ENCODE measurements at places on chromosomes 7 and 10. TPM values are rescaled to one million over a fixed set of nuclear protein-coding genes. Genes with fewer than 3 reads are reported as not detected.
A peak's percentile ranks its signal among the peaks of the same experiment; 100 is the strongest.

- no peak for DNase-seq
These were observed 75.1 kb downstream of the MAD1L1 start for GRCh38 chr7:2157473-2158279.

DNA sequence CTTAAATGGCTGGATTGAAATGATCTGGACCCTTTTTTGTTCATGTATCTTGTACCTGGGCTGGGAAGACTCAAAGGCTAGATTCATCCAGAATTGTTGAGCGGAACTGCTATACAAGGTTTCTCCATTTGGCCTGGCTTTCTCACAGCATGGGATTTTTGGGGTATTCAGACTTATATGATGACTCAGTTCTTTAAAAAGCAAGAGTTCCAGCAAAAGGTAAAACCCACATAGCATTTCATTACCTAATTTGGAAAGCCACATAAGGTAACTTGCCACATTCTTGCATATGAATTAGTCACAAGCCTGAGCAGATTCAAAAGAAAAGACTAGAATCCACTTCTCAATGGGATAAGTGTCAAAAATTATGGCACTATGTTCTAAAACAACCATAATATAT lies 137.4 kb downstream of the HGF start:
- no peak for DNase-seq

DNA sequence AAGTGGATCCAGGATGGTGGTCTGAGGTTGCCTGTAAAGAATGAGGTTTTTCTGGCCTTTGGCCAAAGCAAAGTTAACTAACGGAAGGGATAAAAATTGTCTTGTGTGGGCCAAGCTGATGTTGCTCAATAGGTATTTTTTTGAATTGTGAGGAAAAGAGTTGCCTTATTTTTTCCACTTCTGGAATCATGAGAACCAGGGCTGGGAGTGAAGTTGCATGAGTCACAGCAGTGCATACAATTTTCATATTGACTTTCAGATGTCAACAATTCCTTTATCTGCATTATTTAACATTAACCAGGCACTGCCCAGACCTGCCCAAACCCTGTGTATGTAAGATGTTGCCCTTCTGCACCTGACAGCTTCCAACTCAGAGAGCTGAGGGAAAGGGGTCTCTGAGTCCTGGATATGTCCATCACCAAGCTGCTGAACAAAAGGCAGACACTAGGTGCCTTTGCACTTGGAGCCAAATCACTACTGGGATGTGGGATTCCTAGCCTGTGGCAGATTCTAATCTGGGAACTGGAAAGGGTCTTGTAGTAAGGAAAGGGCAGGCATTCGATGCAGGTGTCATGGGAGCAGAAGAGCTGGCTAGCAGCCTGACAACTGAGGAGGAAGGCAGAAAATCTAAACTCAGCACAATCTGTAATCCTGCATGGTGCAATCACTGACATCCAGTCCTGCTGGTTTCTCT lies 52.3 kb upstream of the SLC35B4 start:
- DNase-seq, result no peak

GRCh38 chr10:29681676-29682448 lies 47.1 kb upstream of the SVIL start:
- DNase-seq, result no peak

- DNase-seq, result no peak
These were observed 37.7 kb downstream of the INSYN2A start for GRCh38 chr10:127158662-127159061.

DNA sequence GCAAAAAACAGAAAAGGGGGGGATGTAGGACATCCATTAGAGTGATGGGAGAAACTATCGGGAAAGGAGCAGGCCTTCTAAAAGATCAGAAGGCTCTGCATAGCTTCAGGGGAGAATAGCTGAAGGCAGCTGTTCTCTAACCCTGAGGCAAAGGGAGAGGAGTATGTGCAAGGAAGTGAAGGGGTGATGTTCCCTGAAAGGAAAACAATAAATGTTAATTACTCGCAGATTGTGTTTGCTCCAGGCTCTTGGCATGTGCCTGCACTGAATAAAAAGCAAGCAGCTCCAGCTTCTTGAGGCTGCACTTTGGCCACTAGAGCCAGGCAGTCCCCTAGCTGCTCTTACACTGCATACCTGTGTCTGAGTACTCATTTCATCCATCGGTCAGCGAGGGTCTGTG lies 14.4 kb upstream of the STARD3NL start:
- no peak for DNase-seq

DNA sequence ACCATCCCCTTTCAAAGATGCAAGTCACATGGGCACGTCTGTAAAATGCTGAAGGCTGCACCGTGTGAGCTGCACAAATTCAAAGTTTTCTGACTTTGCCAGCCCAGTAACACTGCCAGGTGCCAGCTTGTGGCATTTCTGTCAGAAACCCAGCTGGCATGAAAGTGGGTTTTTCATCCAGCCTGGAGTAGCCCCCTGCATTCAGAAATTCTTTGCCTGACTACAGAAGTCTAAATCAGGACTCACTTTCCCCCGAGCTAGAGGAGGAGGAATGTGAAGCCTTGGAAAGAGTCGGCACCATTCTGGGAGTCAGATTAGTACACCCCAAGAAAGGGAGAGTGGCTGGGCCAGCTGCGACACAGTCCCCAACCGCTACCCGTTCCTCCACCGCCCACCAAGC lies 56.7 kb upstream of the EN2 start:
- no peak for DNase-seq

DNA sequence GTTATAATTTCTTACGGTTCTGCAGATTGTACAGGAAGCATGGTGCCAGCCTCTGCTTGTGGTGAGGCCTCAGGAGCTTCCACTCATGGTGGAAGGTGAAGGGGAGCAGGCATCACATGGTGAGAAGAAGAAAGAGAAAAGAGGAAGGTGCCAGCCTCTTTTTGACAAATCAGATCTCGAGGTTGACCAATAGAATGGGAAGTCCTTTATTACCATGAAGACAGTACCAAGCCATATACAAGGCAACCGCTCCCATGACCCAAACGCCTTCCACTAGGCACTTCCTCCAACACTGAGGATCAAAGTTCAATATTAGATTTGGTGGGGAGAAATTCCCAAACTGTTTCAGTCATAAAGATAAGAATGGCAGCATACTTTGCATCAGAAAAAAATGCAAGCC lies 502.8 kb downstream of the GLRX3 start:
- no peak for DNase-seq

GRCh38 chr7:36469236-36469635 lies 79.6 kb downstream of the ANLN start:
- no peak for DNase-seq

DNA sequence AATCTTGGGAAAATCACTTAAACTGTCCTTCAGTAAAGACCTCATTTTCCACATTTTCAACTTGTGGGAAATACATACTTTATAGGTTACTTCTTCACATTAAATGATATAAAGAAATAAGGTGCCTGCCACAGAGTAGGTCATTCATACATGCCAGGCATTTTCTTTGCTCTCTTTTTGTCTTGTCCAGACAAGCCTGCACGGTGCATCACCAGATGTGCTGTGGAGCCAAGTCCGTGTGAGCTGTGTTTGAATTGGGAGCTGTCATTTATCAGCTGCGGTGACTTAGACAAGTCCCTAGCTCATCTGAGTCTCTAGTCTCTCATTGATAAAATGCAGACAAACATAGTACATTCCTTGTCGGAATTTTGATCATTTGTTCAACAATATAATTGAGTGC lies 432.9 kb downstream of the SORCS3 start:
- no peak for DNase-seq

DNA sequence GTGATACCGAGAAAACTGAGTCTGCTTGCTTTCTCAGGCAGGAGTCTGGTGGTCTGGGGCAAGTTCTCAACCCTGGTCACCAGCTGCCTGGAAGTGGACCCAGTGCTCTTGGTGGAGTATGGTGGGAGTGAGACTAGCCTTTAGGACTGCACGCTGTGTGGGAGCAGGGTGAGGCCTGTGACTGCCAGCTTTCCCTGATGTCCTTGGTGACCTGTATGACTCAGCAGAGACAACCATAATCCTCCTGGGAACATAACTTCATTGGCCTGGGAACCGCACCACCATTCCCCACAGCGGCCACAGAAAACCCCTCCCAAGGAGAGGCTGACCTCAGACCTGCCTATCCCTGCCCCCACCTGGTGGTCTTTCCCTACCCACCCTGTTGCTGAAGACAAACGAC lies 139.5 kb upstream of the CHRM2 start:
- no peak for DNase-seq

GRCh38 chr10:29790207-29790606 lies 155.4 kb upstream of the SVIL start:
- no peak for DNase-seq

- DNase-seq, result no peak
These were observed 194.4 kb downstream of the RELN start for GRCh38 chr7:103795107-103795506.

DNA sequence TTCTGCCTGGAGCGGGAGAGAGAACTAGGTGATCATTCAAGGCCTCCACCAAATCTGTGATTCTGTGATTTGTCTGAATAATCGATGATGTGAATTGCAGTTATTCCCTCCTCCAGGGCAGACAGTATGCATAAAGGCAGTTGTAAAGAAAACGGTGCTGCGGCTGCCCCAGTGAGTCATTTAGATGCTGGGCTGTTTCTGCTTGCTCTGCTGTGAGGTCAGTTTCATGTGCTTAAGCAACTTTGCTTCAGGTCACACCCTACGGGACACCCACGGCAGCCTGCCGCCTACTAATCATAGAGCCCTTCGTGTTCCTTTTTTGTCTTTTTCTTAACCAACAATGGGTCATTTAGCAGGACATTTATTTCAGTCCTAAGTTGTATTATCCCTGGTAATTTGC lies 158.1 kb upstream of the PITRM1 start:
- DNase-seq, result peak; percentile 27

DNA sequence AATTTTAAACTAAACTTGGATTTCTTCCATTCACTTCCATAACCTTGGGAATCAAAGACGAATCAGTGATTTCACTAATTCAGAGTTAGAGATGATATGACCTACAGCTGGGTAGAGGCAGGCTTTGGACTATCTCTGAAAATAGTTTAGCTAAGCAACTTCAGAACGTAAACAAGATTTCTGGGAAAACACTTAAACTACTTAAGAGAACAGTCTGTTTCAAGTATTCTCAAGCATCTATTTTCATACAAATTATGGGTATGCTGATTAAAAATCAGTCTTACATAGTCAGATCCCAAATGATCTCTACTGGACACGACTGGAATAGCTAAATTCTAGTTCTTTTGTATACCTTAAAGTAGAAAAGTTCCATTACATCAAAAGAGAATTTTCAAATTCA lies 179.9 kb downstream of the PLCE1 start:
- DNase-seq, result no peak

DNA sequence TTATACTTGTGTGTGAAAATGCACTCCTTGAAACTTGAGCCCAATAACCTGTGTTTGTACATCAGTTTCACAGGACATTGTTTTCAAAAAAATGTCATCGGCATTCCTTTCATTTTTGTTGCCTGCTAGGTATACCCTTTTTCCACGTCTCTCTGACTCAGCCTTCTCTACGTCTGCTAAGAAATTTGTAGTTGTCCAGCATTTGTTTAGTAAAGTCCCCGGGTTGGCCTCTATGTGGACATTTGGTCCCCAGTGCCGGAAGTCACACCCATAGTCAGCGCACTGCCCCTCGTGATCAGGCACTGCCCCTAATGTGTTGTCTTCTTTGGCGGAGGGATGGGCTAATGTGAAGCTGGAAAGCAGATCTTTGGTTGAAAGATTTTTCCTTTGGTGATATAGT lies 222.3 kb downstream of the LRMDA start:
- no peak for DNase-seq

GRCh38 chr10:82924711-82925110 lies 1049.7 kb downstream of the NRG3 start:
- DNase-seq, result no peak

DNA sequence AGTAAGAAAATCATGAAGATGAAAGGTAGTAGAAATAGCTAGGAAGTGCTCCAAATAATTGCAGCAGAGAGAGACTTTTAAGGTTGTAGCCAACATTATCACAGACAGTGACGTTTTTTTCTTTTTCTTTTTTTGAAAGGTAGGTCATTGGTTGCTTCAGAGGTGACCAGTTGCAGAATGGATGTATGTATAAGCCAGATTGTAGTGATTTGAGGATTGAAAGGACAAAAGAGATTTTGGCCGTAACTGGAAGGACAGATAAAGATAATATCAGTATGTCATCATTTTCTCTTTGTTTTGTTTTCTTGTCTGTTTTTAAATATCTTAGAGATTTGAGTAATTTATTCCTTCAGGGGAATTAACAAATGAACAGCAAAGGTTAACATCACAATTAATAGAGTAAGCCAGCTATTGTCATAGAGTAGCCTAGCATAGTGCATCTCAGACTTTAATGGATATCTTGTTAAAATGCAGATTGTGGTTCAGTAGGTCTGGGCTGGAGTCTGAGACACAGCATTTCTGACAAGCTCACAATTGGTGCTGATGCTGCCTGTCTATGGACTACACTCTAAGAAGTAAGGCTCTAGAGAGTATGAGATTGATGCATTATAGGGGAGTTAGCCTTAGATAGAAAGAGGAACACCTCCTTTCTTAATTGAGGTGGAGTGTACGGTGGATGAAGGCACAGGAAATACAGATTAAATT lies 28.3 kb downstream of the CDK13 start:
- DNase-seq, result no peak

DNA sequence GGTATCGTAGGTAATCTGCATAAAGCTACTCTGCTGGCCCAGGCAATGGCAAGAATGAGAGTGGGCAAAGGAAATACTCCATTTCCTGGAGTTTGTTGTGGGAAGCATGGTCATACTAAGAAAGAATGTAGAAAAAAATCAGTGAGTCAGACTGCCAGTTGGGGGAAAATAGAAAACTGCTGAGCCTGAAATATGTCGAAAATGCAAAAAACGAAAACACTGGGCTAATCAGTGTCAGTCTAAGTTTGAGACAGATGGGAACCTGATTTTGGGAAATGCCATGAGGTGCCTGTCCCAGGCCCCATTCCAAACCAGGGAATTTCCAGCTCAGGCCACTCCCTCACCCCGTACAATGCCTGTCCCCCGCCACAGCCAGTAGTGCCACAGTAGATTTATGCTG lies 150.0 kb downstream of the ZNF33B start:
- peak; percentile 39 for DNase-seq

The GPR141 gene
- total RNA-seq, result not detected

The CYP3A7 gene
- 0.12 TPM for total RNA-seq

The REEP3 gene
- total RNA-seq, result 45.9 TPM

The AKR1C4 gene
- total RNA-seq, result not detected

The FAM25C gene
- not detected for total RNA-seq

The HABP2 gene
- total RNA-seq, result not detected

The DIP2C gene
- 10.1 TPM for total RNA-seq

The AGR2 gene
- total RNA-seq, result 11.9 TPM

The SLIT1 gene
- 0.12 TPM for total RNA-seq

All from epithelial cell of proximal tubule (primary cell).